Stimulated activated CD4-positive, alpha-beta T cell treated with anti-CD3 and anti-CD28 coated beads, Interleukin-1b, Interleukin-23, amount 100 ng/mL, for 1 hour (primary cell): ENCODE measurements at places on chromosomes 1 and 21.

- DNase-seq: peak; percentile 46
Observed at GRCh38 chr1:198156111-198156744, 570 bp upstream of the NEK7 start.

DNA sequence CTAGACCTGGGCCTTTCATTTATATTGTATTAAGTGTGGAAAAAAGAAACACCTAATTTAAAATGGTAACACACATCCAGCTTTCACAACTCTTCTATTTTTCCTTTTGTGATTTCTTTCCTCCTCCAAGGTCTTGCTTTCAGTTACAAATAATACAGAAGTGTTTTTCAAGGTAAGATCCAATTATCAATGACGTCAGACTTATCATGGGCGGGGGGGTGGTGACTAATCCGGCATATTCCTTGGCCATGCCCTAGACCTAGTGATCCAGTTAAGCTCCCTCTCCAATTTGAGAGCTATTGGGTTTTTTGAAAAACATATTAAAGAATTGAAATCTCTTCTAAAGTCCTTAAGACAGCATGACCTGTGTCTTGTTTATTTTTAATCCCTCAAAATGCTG, 669.9 kb upstream of the NR5A2 start:
- DNase-seq: no peak

DNA sequence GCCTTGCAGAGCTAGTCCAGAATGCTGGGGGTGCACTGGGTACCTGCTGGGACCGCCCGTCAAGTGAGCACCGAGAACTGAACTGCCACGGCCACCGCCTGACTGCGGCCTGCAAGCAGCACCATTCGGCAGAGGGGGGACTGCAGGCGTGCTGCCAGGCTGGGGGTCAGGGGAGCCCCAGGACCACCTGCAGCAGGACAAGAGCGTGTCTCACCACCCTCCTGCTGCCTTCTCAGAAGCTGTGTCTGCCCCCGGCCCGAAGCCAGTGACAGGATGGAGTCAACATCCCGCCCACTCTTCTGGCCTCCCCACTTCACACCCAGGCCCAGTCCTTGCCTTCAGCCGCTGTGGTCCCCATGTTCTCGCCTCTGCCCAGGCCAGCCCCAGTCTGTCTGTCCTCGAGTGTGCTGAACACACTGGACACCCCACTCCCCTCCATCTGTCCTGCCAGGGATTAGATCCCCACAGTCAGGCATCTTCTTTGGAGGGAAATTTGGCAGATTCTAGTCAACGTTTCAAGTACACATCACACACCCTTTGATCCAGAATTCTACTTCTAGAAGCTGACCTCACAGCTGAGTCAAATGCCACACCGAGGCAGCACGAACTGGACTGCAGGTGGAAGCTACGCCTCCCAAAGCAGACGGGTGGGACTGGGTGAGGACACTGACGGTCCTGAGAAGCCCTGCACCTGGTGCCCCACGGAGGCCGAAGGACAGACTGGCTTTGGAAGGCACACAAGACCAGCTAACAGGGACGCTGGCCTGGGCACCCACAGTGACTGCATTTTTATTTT, 26.0 kb downstream of the PTTG1IP start:
- no peak for DNase-seq

- no peak for DNase-seq
Observed at GRCh38 chr1:158058237-158058985, 65.0 kb downstream of the KIRREL1 start.

DNA sequence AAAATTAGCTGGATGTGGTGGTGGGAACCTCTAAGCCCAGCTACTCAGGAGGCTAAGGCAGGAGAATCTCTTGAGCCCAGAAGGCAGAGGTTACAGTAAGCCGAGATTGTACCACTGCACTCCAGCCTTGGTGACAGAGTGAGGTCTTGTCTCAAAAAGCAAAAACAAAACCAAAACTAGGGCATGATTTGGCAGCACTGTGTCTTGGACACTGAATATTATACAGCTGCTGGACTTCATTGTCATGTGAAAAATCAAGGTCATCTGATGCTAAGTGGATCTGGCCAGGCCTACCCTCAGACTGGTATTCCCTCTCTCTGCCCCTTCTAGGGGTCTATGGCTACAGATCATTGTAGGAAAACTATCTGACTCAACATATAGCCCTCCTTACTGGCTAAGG, 55.2 kb upstream of the MRPS6 start:
- no peak for DNase-seq

- no peak for DNase-seq
Observed at GRCh38 chr1:78104322-78104721, 58.6 kb downstream of the GIPC2 start.

GRCh38 chr1:181021811-181022434, 747 bp downstream of the STX6 start:
- peak; percentile 54 for DNase-seq

- DNase-seq: no peak
Observed at GRCh38 chr1:59244891-59245290, 52.0 kb upstream of the FGGY start.

GRCh38 chr1:88985032-88985431, 7.4 kb downstream of the KYAT3 start:
- DNase-seq: no peak

- DNase-seq: no peak
Observed at GRCh38 chr1:147902253-147902845, at the start of gene GJA8. GJA8 (plus strand) TSS chr1:147902795; CDS start chr1:147907956, 5,161 bp downstream.

- no peak for DNase-seq
Observed at GRCh38 chr1:4631321-4631720, 23.1 kb upstream of the AJAP1 start.

DNA sequence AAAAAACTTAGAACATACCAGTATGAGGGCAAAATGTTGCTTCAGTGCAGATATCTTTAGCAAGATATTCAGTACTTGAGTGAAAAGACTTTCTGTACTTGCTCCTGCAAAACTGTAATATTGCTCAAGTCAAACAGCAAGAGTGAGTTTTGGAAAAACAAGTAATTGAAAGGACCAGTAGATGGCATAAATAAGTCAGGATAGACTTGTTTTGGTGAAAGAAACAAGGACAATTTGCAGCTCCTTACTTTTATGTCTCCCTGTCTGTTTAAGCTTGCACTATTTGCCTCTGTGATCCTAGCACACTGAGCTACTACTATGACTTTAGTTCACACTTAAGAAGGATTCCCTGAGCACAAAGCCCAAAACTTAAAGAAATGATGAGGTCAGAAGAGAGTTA, 39.1 kb downstream of the IFI44 start:
- DNase-seq: no peak

DNA sequence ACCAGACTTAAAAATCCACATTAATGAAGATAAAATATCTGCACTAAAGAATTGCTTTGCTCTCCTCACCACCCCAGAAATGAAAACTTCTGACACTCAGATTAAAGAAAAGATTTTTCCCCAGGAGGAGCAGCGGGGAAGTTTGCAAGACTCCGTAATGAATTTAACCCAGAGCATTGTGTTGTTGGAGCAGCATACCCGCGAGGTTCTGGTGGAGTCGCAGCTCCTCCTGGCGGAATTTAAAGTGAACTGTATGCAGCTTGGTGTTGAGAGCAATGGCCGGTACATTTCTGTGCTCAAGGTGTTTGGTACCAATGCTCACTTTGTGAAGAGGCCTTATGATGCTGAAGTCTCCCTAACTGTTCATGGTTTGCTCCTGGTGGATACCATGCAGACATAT, 46.4 kb downstream of the VPS13D start:
- DNase-seq: no peak

DNA sequence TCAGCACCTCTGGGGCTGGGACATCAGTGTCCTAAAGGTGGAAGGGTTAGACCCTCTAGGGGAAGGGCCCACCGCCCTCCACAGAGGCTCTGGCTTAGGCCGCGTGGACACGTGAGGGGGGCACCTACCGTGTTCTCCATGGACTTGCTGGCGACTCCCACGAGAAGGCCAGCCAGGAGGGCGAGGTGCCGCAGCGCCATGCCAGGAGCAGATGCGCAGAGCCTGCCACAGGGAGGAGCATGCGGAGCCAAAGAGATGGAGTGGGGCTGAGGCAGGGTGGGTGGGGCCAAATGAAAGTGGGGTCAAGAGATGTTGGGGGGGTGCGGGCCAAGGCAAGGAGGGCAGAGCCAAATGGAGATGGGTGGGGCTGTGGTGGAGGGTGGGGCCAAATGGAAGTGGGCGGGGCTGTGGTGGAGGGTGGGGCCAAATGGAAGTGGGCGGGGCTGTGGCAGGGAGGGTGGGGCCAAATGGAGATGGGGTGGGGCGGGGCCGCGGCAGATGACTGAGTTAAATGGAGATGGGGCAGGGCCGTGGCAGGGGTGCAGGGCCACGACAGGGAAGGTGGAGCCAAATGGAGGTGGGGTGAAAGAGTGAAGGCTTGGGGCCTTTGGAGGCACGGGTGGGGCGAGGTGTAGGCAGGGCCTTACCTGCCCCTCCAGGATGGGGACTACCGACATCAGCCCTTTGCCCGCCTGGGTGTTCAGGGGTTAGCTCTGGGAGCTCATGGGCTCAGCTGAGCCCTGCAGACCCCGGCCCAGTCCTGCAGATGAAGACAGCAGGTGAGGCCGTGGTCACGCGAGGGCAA, 17.4 kb upstream of the RNF223 start:
- no peak for DNase-seq

GRCh38 chr1:175969231-175969630, 225.8 kb upstream of the TNR start:
- DNase-seq: no peak

- no peak for DNase-seq
Observed at GRCh38 chr1:81635816-81636215, 164.9 kb upstream of the ADGRL2 start.

- DNase-seq: no peak
Observed at GRCh38 chr1:185427264-185427663, 110.2 kb upstream of the IVNS1ABP start.

GRCh38 chr1:24425441-24425840, 9.8 kb downstream of the NIPAL3 start:
- DNase-seq: no peak

DNA sequence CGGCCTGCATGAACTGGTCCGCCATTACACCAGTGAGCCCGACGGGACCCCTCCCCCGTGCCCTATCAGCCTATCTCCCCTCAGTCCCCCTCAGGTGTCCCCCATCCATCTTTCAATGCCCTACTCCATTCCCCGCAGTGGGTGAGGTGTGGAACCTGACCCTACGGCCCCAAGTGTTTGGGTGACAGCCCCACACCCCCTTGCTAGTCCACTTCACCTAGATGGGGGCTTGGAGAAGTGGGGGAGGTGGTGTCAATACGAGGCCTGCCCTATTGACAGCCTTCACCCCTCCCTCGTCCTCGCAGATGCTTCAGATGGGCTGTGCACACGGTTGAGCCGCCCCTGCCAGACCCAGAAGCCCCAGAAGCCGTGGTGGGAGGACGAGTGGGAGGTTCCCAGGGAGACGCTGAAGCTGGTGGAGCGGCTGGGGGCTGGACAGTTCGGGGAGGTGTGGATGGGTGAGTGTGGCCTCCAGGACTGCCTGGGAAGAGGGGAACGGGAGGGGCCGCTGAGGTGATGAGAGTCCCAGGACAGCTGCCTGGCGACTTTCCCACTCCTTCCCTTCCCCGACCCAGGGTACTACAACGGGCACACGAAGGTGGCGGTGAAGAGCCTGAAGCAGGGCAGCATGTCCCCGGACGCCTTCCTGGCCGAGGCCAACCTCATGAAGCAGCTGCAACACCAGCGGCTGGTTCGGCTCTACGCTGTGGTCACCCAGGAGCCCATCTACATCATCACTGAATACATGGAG, 15.7 kb upstream of the HDAC1 start:
- no peak for DNase-seq

- no peak for DNase-seq
Observed at GRCh38 chr1:184002071-184002470, 35.5 kb downstream of the COLGALT2 start.

DNA sequence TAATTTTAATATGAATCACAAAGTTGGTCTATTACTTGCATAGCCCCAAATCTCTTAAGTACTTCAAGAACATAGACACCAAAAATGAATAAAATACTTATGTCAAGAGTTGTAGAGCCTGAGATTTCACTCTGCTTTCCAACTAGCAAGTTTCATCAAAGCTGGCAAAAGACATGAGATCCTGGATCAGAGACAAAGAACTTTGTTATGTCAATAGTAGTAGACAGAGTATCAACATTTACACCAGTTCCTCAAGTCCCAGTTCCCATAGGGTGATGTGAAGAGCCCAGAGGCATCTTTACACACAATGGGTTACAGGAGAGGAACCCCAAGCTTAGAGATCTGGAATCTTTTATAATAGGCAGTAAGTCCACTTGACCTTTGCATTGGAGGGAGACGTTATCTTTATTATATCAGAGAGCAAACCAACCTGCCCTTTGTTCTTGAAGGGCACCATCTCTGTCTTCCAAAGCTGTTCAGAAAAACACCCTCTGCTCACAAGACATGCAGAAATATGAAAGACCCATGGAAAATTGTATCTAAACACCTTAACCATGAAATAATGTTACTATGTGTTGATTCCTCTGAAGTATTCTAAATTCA, 174.4 kb upstream of the GALNT2 start:
- no peak for DNase-seq

DNA sequence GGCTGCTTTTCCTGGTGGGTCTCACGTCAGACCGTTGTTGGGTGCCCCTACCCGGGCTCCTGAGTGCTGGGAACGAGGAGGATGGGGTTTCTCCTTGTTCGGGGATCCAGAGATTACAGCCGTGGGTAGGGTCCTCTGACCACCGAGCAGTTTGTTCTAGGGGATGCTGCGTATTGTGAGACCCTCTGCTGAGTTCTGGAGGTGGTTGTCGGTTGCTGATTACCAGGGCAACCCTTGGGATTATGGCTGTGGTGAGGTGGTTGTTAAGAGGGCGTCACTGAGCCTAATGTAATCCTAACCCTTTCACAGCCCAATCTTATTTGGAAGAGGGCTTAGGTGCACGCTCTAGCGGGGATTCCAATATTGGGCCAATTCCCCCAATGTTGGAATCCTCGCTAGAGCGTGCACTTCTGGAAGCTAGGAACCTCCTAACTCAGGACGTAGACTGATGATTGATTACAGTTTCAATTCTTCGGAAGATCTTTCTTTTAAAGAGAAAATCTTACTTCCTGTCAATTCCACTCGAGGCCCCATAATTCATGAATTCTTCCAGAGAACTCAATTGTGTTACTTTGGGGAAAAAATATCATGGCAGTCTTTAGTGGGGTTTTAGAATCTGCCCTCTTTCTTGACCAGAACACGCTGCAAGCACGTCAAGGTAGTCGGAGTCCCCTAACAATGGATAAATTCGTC, 483 bp downstream of the TCEANC2 start:
- no peak for DNase-seq

GRCh38 chr1:15332525-15332924, 77.2 kb upstream of the EFHD2 start:
- no peak for DNase-seq
